Kidney (tissue), 22 donors: ENCODE measurements at places on chromosomes 7 and 10. TPM values are rescaled to one million over a fixed set of nuclear protein-coding genes. Genes with fewer than 3 reads are reported as not detected.

Gene PDE6C
- not detected for total RNA-seq

Gene STK17A
- 15.5 TPM for total RNA-seq

Gene AKR1C2
- total RNA-seq, result 16.3 TPM

Gene TLL2
- 0.98 TPM for total RNA-seq

Gene DLX5
- total RNA-seq, result 0.82 TPM

Gene GSAP
- 29.4 TPM for total RNA-seq

Gene NPC1L1
- 0.88 TPM for total RNA-seq

Gene ACTL6B
- not detected for total RNA-seq

Gene CDK14
- total RNA-seq, result 33.9 TPM

Gene GNGT1
- total RNA-seq, result 0.35 TPM

Gene EPHB6
- total RNA-seq, result 17.4 TPM

Gene HACD1
- 11.6 TPM for total RNA-seq

Gene SPDYE16
- total RNA-seq, result 0.31 TPM

Gene RBAK
- total RNA-seq, result 14.1 TPM

Gene ACHE
- 3.6 TPM for total RNA-seq

Gene UTF1
- not detected for total RNA-seq

Gene SPDYE8
- total RNA-seq, result not detected

Gene FAM25G
- total RNA-seq, result not detected

Gene RTKN2
- total RNA-seq, result 1.6 TPM

Gene POLR2J3
- 48.0 TPM for total RNA-seq

Gene GPR141
- total RNA-seq, result 3.3 TPM

Gene NANOS1
- 1.1 TPM for total RNA-seq

Gene ZYX
- total RNA-seq, result 193 TPM

Gene MRC1
- 67.8 TPM for total RNA-seq

Gene TAF6
- total RNA-seq, result 62.7 TPM

Gene C10orf90
- total RNA-seq, result not detected

Gene KLF14
- not detected for total RNA-seq

Gene RBM20
- 2.1 TPM for total RNA-seq

Gene CARD11
- total RNA-seq, result 9.6 TPM

Gene FASTK
- 71.2 TPM for total RNA-seq

Gene FAM25A
- not detected for total RNA-seq

Gene ST8SIA6
- 0.91 TPM for total RNA-seq

Gene LIPF
- total RNA-seq, result not detected

Gene ZNF33B
- 47.0 TPM for total RNA-seq

Gene OPN4
- not detected for total RNA-seq

Gene INMT
- 44.8 TPM for total RNA-seq

Gene NEUROD6
- not detected for total RNA-seq

Gene OPALIN
- total RNA-seq, result not detected

Gene SSC4D
- 2.1 TPM for total RNA-seq

Gene UCMA
- not detected for total RNA-seq

Gene MYO3A
- total RNA-seq, result 3.1 TPM

Gene TFR2
- total RNA-seq, result 0.79 TPM

Gene TRIM73
- 4.3 TPM for total RNA-seq

Gene PLAU
- 40.8 TPM for total RNA-seq

Gene PRKG1
- total RNA-seq, result 14.8 TPM

Gene MEIG1
- not detected for total RNA-seq

Gene CALML3
- total RNA-seq, result not detected

Gene ANKRD61
- total RNA-seq, result 0.19 TPM

Gene CCDC146
- 15.4 TPM for total RNA-seq

Gene ZPBP
- 0.22 TPM for total RNA-seq

Gene ANKRD2
- total RNA-seq, result 3.6 TPM

Gene UCN3
- not detected for total RNA-seq

Gene PRR15
- 21.2 TPM for total RNA-seq

Gene IFIT1B
- total RNA-seq, result not detected

Gene AHR
- 101 TPM for total RNA-seq

Gene MINDY4
- 15.3 TPM for total RNA-seq

Gene GPR26
- total RNA-seq, result not detected

Gene SLC13A1
- total RNA-seq, result 10.1 TPM
